Glutamatergic neuron (in vitro differentiated cells): ENCODE measurements at places on chromosomes 3 and 15.

- no peak for DNase-seq
Measured at GRCh38 chr3:8441969-8442559, 59.6 kb upstream of the LMCD1 start.

- DNase-seq = no peak
Measured at GRCh38 chr15:90103701-90104329, 1.5 kb upstream of the IDH2 start.

- no peak for DNase-seq
Measured at GRCh38 chr3:177610686-177611633, 413.7 kb upstream of the TBL1XR1 start.

- no peak for DNase-seq
Measured at GRCh38 chr15:74460298-74460697, 662 bp downstream of the UBL7 start.

DNA sequence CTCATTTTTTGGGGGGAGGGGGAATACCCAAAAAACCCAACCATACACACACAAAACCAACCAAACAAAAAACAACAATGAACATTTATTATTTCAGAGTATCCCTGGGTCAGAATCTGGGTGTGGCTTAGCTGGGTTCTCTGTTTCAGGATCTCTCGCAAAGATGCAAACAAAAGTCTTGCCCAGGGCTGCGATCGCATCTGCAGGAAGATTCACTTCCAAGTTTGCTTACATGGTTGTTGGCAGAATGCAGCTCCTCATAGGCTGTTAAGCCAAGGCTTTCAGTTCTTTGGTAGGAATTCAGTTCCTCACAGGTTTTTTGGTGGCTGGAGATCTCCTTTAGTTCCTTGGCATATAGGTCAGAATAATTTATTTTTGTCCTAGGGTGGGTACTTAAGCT, 13.7 kb upstream of the ARIH1 start:
- DNase-seq = no peak

- no peak for DNase-seq
Measured at GRCh38 chr3:155352900-155353490, 59.5 kb upstream of the STRIT1 start.

DNA sequence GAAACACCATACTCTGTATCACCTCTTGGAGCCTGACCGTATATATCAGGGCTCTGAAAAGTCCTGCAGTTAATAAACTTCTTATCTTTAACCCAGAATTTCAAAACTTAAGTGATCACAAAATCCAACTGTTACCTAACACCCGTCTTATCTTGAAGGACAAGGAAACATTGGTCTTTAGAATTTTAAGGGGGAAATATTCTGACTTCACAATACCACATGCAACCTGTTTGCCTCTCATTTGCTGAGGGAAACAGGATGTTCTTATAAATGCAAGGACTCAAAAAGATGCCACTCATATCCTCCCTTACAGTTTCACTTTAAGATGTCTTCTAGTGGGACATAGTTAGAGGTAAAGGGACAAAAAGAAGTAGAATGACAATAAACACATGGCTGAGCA, 67.9 kb downstream of the CRTC3 start:
- no peak for DNase-seq

GRCh38 chr15:89163271-89164055, 57.9 kb downstream of the RLBP1 start:
- no peak for DNase-seq

DNA sequence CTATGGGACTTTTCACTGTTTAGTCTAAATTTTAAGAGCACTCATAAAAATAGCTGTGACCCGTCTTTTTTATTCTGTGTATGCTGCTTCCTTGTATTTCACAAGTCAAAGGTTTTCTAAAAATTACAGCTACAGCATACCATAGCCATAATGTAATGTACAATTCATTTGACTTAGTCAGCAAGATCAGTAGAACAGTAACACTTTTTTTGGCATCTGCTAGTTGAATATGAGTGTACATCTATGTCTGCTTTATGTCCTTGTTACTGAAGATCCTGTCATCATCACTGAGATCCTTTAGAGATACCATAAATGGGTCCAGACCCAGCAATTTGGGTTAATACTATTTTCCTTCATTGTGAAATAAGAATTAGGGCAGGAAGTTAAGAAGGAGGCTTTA, 42.2 kb downstream of the CMSS1 start:
- no peak for DNase-seq

DNA sequence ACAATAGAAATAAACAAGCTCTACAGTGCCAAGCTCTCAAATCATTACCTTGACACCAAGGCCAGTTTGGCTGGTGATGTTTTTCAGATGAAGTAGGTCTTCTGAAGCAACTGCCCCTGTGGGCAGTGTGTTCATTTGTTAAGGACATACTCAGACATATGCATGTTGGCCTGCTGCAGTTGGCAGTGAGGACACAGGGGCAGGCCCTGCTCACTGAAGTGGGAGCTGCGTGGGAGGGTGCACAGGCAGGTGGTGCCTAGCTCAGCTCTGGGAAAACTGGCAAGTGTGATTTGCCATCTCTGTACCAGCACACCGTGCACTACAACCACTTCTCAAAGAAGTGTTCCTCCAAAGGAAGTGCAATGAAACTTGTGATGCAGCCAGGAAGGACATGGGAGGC, 28.5 kb upstream of the SNRK start:
- DNase-seq = no peak

DNA sequence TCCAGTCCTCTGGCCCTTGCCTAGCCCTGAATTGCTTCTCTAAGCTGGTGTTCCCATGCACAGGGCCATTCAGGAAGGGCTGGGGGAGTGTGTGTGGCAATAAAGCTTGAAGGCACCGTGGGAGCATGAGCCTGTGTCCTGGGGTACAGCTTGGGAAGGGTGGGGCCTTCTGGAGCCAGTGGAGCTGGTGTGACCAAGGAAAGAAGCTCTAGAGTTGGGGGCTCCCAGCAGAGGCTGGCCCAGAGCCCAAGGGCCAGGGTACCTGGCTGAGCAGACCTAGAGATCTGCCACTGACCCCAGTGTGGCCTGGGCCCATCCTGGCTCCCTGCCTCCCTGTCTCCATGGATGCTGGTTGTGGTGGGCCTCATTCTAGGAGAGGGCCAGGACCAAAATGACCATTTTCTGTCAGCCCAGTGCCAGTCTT, 8.1 kb downstream of the ABTB1 start:
- no peak for DNase-seq

- DNase-seq = no peak
Measured at GRCh38 chr3:159796744-159797143, 191.9 kb upstream of the IL12A start.

- DNase-seq = no peak
Measured at GRCh38 chr3:16369885-16370284, 104.9 kb downstream of the OXNAD1 start.

- DNase-seq = no peak
Measured at GRCh38 chr15:54298396-54298795, 320.2 kb downstream of the UNC13C start.

GRCh38 chr3:195080571-195081151, 190.3 kb downstream of the XXYLT1 start:
- DNase-seq = no peak

DNA sequence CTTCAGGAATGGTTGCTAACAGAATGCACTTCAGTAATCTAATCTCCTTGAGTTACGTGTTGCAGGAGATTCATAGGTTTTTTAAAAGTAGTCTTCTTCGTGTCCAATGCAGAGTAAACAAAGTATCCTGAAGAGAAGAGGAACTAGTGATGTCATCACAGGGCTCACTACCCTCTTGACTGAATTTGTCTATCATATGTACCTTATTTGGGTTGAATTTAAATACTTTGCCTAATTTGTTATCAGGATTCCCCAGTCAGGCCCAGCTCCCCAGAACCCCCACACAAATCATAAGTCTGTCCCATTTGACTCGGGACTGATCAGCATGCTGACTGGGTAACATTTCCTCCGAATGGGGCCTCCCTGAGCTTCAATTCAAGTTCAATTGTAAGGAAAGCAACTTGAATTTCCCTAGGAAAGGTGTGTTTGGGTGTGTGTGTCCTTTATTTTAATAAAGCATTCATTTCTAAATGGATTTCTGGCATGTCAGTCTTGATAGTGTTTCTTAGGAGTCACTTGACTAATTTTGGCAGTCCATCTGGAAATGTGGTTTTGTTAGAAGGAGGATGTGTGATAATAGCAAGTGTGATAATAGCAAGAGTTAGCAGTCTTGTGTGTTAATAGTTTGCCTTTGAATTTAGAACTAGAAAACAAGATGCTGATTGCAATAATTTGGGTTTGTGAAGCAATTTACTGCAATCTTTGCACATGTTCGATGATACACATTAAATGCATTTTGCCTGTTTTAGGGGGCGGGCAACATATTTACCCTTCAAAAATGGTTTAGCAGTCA, 21.9 kb downstream of the OXNAD1 start:
- DNase-seq = no peak

DNA sequence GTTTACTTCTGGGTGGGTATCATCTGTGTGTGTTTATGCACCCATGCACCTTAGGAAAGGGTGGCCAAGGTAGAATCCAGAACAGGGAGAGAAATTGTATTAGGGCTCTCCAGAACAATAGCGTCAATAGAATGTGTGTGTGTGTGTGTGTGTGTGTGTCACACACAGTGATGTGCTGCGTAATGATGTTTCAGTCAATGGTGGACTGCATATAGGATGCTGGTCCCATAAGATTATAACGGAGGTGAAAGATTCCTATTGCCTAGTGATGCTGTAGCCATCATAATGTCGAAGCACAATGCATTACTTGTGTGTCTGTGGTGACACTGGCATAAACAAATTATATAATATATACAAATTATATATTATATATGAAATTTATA, 69.3 kb upstream of the PRR23C start:
- DNase-seq = no peak

DNA sequence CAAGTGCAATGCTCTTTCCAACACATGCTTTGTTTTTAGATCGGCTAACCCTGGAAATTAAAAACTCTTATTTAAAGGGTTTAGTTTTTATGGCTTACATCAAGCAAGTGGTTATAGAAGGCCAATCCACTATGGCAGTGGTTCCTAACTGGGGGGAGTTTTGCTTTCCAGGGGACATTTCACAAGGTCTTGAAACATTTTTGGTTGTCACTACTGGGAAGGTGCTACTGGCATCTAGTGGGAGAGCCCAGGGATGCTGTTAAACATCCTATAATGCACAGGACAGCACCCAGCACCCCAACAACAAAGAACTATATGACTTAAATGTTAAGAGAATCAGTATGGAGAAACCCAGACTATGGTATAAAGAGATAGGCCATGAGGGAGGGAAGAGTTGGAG, 439.0 kb downstream of the NTRK3 start:
- no peak for DNase-seq

GRCh38 chr3:141797819-141798447, 34.7 kb downstream of the GRK7 start:
- DNase-seq = no peak

DNA sequence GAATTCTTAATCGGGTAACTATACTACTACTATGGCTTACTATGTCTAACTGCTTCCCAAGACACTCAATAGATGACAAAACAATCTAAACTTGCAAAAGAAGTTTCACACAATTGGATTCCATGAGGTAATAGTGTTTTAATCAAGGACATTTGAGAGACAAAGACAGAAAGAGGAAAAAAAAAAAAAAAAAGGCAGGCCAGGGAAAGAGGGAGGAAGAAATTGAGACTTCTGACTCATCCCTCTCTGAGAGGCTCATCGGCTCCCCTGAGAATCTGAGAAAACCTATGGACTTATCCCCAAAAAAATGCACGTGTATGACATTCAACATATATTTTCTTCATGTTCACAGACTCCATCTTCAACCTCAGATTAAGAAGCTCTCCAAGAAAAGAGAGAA, 61.0 kb downstream of the SCAPER start:
- no peak for DNase-seq

DNA sequence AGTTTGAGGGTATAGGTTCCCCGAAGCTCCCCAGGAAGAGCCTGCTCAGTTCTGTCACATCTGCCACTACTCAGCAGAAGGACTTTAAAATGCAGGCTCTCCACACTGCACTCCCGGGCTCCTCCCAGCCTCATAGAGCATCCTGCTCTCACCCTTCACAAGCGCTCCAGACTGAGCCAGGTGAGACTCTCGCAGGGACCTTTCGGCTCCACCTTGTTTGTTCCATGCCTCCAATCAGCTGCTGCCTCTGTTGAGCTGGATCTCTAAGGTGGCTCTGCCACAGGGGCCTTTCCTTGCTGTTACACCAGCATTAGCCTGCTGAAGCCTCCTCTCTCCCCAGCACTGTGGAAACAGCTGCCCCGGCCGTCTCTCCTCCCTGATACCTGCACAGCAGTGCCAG, 56.1 kb downstream of the SLCO3A1 start:
- DNase-seq = peak; percentile 28
